ENCODE measurements at places on chromosomes 6 and 20.

- DNase-seq, result no peak
Measured at GRCh38 chr6:16136091-16136490, 7.2 kb downstream of the MYLIP start.

DNA sequence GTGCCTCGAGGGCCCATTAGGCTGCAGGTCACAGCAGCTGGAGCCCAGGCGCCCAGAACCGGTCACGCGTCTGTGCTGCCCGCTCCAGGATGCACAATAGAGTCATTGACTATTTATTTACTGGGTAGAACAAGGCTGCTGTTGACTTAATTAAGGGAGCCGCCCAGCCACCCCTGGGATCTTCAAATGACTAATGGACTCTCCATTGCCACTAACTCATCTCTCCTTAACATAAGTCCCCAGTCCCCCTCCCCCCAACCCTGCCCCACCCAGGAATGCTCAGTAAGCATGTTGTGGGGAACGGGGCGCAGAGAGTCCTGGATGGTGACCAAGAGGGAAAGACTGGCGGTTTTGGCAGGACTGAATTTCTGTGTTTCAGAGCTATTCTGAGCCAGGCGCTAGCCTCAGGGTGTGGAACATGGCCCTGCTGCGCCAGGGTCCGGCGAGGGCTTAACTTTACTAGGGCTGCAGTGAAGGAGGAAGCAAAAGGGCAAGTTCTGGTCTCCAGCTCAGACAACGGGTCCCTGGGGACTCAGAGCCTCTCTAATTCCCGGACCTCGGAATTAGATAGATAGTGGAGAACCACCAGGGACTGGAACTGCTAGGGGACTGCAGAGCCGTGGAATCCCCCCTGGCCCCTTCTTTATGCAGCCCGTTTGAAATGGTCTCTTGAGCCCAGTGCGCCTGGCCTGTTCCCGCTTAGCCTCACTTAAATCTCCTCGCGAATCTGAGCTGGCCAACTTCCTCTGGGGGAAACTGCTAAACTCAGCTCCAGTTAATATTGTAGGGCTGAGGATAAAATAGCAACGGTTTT, 1.5 kb upstream of the GRIK2 start:
- no peak for DNase-seq

GRCh38 chr20:40497899-40498691, 190.9 kb downstream of the MAFB start:
- peak; percentile 86 for DNase-seq

DNA sequence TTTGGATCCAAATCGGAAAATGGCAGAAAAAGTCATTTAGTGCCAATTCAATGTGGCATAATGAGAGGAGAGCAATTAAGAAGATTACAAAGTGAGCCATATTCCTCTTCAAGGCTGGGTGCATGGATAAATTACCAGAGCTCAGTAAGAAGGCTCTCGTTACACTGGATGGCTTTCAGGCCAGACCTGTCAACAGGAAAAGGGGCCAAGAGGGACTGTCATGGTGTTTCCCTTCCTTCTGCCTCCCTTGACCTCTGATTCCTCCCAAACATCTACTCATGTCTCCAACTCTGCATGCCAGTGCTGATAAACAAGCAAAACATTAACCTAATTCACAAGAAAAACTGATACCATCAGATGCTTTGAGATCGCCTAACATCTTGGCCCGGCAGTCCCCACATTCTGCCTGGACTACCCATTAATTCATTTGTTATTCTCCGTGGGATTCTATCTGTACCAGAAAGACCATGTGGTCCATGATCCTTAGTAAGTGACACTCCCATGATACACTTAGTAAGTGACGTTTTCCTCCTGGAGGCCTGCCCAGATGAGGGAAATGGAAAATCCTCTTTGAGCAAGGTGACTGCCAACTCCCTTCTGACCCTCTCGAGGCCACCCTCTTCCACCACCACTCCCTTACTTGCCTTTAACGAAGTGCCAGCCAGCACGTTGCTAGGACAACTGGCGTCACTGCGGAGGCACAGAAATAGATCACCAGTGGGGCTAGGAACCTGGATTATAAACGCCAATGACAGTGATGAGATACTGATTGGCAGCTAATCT, 239.2 kb downstream of the GMPR start:
- DNase-seq, result no peak
